ENCODE measurements at places on chromosomes 13 and 19.

DNA sequence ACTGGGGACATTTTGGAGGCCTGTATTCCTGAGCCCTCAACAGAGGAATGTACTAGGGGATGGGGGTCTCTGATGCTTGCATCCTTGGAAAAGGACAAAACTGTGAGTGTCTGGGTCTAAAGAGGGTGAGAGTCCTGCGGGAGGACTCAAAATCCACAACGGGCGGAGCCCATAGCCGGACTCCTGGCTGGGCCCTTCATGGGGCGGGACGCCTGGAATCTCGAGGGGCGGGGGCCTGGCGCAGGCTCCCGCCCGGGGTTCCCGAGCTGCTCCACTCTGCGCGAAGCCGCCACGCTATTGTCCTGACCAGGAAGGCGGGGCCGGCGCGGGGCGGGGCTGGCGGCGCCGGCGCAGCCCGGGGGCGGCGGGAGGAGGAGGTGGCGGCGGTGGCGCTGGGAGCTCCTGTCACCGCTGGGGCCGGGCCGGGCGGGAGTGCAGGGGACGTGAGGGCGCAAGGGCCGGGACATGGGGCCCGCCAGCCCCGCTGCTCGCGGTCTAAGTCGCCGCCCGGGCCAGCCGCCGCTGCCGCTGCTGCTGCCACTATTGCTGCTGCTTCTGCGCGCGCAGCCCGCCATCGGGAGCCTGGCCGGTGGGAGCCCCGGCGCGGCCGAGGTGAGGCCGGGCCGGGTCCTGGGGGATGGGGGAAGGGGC lies at the start of gene APLP1:
APLP1 (plus strand) TSS at position 403 of the 651 bp plus-strand sequence; CDS start at position 466, 63 bp downstream.
- peak; percentile 24 for DNase-seq

DNA sequence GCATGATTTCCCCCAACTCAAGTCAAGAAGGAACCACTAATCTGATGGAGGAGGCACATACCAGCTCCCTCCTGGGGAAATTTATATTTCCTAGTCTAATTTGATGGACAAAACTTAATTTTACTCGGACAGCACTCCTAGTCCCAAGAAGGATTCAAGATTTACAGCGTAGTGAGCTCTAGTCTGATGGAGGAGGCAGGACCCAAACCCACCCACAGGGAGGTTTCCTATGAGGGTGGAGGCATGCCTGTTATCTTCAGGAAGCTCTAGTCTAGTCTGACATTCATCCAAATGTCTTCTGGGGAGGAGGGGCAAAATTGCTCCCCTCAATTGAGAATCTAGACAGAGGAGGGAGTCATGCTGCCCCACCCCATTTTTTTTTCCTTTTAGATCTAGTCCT lies 10.4 kb upstream of the BCL3 start:
- DNase-seq, result no peak

DNA sequence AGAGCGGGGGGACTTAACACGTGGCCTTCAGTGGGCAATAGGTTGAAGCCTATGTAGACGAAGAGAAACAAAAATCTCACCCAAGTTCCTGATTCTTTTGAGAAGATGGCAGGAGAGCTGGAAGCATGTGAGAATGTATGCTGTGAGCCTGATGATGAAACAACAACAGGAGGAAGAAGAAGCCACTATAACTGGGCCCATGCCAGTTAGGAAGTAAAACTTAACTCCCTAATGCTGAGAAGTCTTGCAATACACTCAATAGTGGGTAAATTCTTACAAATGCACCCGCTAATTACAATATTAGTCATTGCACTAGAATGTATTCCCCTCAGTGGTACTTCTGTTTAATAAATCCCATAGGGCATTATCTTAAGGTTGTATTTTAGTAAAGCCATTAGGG lies 9.1 kb downstream of the PCDH17 start:
- no peak for DNase-seq

GRCh38 chr19:581399-582111 lies 8.1 kb upstream of the HCN2 start:
- DNase-seq, result no peak

DNA sequence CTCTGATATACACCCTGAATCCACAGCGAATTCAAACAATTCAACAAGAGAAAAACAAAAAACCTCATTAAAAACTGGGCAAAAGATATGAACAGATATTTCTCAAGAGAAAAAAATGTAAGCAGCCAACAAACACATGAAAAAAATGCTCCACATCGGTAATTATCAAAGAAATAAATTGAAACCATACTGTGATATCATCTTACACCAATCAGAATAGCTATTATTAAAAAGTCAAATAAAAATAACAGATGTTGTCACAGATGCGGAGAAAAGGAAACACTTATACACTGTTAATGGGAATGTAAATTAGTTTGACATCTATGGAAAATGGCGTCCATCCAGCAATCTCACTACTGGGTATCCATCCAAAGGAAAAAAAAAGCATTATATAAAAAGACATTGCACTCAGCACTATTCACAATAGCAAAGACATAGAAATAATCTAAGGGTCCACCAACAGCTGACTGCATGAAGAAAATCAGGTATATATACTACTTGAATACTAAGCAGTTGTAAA lies 1495.0 kb upstream of the PCDH20 start:
- peak; percentile 34 for DNase-seq

DNA sequence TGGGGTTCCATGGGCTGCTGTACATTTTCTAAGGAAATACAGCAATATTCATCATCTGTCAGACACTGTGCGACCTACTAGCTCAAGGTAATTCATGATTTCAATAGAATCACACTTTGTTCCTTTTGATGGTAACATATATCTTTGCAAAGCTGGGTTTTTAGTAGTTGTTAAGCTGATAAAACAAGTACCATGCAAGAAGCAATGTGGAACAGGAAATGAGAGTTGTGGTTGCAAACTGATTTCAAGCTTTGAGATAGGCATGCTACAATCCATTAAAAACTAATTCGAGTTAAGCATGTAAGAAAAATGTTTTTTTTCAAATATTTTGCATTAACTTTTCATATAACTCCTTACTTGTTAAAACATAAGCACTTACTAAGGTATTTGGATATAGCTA lies 6.8 kb upstream of the MBNL2 start:
- no peak for DNase-seq
